ENCODE measurements at places on chromosomes 5 and 9. TPM values are rescaled to one million over a fixed set of nuclear protein-coding genes. Genes with fewer than 3 reads are reported as not detected.

GRCh38 chr5:102286476-102286875, 9.6 kb downstream of the SLCO4C1 start:
- DNase-seq = no peak

DNA sequence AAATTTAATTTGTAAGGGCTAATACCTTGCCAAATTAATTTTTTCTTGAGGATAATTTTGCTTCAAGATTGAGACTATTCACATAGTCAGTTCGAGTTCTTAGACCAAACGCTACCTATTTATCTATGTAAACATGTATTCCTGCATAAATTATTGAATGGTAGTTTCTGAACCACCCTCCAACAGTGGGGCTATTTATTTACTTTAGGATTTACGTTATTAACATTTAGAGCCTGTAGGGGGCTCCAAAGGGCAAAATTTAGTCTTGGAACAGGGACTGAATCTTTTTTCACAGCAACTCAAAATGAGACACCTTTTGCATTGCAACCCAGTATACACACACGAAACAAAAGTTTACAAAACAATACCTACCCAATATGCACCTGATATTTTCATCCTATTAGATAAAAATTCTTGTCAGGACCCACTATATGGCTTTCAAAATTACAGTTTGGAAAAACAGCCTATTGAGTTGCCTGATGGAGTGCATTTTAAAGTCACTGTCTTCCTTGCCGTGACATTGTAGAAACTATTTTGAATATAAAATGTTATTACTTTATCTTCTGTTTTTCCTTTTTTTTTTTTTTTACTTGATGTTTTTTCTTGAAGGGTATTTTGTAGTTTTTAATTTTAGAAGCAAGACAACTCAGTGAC, 47.1 kb upstream of the POU4F3 start:
- peak; percentile 45 for DNase-seq

GRCh38 chr9:78698371-78698770, 401.4 kb downstream of the PSAT1 start:
- DNase-seq = no peak

TEX48 gene
- total RNA-seq = not detected
